Muscle of leg (tissue), 16 donors: ENCODE measurements at places on chromosomes 3 and 15.

GRCh38 chr3:127015282-127016042, 32.5 kb downstream of the PLXNA1 start:
- DNase-seq = no peak

DNA sequence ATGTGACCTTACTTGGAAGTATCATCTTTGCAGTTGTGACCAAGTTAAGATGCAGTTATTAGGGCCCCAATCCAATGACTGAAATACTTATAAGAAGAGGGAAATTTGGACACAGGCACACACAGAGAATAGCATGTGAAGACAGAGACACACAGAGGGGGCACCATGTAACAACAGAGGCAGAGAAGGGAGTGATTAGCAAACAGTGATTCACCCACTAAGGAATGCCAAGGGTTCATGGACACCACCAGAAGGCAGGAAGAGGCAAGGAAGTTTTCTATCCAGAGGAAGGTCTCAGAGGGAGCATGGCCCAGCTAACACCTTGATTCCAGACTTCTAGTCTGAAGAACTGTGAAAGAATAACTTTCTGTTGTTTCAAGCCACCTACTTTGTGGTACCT, 25.0 kb downstream of the SIDT1 start:
- no peak for DNase-seq

GRCh38 chr15:95866711-95867440, 463.6 kb upstream of the NR2F2 start:
- no peak for DNase-seq

DNA sequence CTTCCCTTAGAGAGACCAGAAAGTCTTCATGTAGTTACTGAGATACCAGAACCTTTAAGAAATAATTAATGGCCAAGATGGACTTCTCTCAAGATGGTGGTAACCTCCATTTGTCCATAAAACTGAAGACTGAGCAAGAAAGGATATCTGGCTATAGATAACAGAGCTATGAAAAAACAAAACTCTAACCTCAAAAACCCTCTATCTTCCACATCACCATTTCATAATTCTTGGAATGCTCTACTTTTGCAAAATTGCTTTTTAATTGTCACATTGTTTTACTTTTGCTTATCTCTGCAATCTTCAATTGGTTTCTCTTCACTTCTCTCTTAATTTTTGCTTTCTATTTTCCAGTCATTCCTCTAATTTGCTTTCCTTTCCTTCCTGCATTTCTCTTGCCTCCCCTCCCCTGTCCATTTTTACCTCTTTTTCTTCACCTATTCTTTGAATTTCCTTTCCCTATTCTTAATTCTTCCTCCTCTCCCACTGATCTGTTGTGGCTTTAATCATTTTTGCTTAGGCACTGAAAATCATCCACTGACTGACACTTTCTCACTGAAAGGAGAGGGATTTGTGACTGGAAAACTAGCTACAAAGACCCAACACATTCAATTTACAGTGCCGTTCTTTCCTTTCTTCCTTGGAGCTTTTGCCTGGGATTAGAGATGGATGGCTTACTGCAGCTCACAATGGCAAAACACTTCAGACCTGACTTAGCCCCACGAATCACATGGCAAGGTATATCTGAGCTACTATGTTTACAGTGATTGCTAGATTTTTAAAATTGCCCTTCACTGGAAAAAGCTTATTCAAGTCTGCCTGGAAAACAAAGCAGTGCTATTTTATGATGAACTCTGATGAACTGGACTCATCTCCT, 242.8 kb downstream of the CHST2 start:
- DNase-seq = no peak

DNA sequence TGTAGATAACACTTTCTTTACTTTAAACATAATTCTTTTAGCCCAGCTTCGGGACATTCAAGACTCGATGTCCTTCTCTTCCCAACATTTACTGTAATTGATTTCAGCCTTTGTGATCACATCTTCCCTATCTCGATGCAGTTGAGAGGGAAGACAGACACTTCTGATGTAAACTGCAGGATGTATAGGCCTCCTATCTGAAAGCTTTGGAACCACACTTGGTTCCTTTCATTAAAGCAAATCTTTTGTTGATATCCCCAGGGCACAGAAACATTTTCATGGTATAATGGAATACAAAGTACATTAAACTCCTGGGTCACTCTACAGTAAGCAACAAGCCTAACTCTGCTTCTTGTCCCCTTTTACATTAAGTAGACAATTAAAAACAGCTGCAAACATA, 6.4 kb downstream of the GRM7 start:
- DNase-seq = no peak
